Neural progenitor cell (in vitro differentiated cells): ENCODE measurements at places on chromosomes 1 and 21. TPM values are rescaled to one million over a fixed set of nuclear protein-coding genes. Genes with fewer than 3 reads are reported as not detected.

The TMIGD3 gene
- not detected in 2 replicates for total RNA-seq

- H3K4me1 ChIP-seq = peaks cover 3% of the 10 kb centered on the region
- no peak for DNase-seq
- no peak overlapping the region for H3K4me3 ChIP-seq
- no peak overlapping the region for H3K27ac ChIP-seq
- H3K36me3 ChIP-seq = no peaks in the 10 kb centered on the region
Measured at GRCh38 chr1:25053576-25054250, 123.6 kb upstream of the RUNX3 start.

The HSD3B2 gene
- total RNA-seq = not detected in 2 replicates

DNA sequence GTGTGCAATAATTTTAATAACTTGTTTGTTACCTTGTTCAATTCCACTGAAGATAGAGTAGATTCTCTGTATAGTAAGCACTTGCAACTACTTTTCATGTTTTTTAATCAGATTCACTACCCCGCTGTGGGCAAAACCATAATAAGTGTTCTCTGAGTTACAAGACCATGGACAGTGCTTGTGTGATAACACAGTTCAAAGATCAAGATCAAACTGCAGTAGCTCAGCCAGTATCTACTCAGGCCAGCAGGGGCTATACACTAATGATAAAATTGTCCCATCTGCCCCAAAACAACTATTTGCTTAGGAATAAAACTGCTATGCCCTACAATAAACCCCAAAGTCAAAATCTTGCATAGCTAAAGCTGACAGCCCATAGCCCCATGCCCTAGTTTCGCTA is 129.6 kb downstream of the LRRC7 start:
- H3K4me3 ChIP-seq = no peak overlapping the region
- DNase-seq = no peak
- H3K27me3 ChIP-seq = no peaks in the 10 kb centered on the region

DNA sequence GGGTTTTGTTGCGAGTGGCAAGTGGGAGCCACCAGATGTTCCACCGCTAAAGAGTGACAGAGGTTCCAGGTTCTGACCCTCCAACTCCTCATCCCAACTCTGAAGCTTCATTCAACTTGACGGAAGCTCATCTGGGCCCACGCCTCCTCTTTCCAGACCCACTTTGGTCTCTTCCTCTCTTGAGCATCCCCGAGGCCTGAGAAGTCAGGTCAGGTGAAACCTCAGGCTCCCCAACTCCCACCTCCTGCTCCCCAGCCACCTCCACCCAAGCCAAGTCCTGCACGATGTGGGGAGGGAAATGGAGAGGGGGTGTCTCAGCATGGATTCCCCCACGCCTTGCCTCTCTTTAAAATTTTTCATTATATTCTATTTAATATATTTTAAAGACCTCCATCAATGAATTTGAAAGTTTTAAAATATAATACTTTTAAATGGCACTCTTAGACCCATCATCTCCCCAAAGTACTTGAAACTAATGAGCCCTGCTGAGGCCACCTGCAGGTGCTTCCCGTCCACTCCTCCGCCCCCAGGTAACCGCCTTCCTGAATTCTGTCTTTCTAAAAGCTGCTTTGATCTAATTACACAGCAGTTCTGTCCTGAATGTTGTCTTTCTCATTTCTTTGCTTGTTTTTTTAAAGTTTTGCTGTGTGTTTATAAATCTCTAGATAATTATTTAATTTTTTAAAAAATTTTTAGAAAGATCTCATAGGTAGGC is 238.1 kb downstream of the KAZN start:
- H3K4me1 ChIP-seq = no peaks in the 10 kb centered on the region
- no peak overlapping the region for H3K4me3 ChIP-seq
- H3K27ac ChIP-seq = no peak overlapping the region
- DNase-seq = no peak
- no peaks in the 10 kb centered on the region for H3K27me3 ChIP-seq

GRCh38 chr1:110542725-110543124 is 23.8 kb upstream of the KCNA10 start:
- peak; percentile 77 for DNase-seq
- H3K27ac ChIP-seq = no peak overlapping the region
- no peak overlapping the region for H3K4me3 ChIP-seq
